Fibroblast of skin of right quadriceps (primary cell): ENCODE measurements at places on chromosomes 3 and 15.

DNA sequence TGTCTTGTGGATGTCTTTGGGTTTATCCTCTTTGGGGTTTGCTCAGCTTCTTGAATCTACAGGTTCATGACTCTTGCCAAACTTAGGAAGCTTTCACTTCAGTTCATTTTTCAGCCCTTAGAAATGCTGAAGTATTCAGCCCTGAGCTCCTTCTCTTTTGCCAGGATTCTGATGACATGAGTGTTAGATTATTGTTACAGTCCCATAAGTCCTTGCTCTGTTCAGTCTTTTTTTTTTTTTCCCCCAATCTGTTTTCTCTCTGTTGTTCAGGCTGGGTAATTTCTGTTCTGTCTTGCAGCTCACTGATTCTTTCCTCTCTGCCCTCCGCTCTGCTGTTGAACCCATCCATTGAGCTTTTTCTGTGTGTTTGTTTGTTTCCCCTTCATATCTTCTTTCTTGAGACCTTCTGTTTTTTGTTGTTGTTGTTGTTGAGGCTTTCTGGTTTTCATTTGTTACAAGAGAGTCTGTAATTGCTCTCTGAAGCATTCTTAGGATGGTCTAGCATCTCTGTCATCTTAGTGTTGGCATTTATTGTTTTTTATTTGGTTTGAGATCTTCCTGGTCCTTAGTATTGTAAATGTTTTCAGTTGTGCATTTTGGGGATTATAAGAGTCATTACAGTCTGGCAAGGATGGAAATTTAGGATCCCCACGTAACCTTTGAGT is 18.4 kb downstream of the LRCH3 start:
- DNase-seq, result peak; percentile 83

DNA sequence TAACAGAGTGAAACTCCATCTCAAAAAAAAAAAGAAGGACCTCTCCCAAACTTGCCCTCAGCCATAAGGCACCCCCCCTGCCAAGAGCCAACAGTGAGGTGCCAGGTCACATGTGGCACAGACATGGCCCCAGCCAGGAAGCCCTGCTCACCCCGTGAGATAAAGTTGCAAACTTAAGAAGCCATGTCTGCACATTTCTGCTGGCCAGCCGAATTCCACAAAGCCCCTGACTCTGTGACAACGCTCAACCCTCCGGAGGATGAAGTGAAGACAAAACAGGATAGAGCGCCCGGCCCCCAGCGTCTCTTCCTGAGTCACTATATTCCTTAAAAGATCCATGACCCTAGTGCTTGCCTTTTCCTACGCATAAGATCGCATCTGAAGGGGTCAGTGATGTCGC is 188.1 kb downstream of the XXYLT1 start:
- DNase-seq, result no peak

DNA sequence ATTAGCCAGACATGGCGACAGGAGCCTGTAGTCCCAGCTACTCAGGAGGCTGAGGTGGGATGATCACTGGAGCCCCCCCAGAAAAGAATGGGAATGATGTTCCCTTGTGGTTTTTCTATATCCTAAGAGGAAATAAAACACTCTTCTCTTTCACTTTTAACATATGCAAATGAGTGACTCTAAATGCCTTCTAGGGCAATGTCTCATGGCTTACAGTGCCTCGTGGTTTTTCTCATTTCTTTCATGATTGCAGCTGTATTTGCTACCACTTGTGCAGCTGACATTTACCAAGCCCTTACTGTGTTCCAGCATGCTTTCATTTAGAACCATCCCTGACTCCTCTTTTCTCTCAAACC is 26.4 kb downstream of the STOML1 start:
- DNase-seq, result peak; percentile 59

DNA sequence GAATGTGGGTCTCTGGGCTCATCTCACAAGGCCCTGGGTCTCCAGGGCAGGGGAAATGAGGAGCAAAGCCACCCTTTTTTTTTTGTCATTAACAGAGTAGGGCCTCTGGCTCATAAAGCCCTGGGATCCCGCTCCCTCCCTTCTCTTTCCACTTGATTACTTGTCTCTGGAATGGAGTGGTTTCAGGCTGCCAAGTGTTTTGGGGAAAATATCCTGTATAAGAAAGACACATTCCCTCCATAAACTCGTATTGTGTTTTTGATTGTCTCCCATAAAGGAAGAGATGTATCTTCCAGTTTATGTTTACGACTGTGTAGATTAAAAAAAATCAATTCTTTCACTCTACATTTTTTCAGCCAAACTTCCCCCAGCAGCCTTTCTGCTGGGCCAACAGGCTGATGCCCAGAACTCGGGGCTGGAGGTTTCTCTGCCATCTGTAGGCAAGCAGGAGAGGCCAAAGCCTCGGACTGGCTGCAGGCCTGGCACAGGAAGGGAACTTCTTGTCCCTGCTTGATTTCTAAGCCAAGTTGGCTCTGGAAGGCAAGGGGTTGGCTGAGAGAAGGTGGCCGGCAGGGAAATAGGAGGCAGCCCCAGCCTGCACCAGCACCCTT is 49.4 kb upstream of the INSYN1 start:
- DNase-seq, result no peak

- DNase-seq, result no peak
Observed at GRCh38 chr15:73324496-73325170, 44.1 kb downstream of the HCN4 start.

GRCh38 chr15:63514531-63514943 is 10.1 kb downstream of the USP3 start:
- peak; percentile 68 for DNase-seq

- no peak for DNase-seq
Observed at GRCh38 chr3:186843039-186843432, 526 bp downstream of the ADIPOQ start.

GRCh38 chr3:187741403-187742350 is 3.6 kb downstream of the BCL6 start:
- peak; percentile 80 for DNase-seq

- no peak for DNase-seq
Observed at GRCh38 chr3:98612587-98612986, 19.2 kb upstream of the CPOX start.

- no peak for DNase-seq
Observed at GRCh38 chr15:61075741-61076140, 153.4 kb downstream of the RORA start.
